ENCODE measurements at places on chromosomes 11 and 22.
A peak's percentile ranks its signal among the peaks of the same experiment; 100 is the strongest.

DNA sequence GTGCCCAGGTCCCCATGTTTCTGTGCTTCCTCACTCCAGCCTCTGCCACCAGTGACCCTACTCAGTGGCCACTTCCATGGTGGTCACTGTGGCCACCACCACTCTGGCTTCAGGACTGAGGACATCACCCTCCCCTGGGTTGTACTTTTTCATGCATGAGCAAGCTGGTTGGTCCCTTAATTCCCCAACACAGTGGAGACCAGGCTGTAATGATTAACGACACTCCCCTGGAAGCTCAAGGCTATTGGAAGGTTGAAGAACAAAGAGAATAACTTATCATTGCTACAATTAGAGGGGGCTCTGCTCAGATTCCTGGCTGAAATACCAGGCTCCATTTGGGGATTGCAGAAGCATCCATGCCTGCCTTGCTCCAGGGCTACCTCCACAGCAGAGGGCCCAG, 10.5 kb downstream of the PLAAT4 start:
- no peak for DNase-seq

DNA sequence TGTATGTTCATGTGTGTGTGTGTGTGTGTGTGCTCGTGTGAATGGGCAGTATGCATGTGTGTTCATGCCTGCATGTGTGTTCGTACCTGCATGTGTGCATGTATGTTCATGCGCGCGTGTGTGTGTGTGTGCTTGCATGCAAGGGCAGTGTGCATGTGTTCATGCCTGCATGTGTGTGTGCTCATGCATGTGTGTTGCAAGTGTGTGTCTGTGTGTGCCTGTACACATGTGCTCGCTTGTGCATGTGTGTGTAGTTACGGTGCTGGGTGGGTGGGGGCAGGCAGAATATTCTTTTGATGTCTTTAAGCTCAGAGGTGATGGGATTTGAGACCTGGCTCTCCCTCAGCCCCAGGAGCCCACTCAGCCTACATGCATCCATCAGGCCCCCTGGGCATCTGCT, 822.1 kb downstream of the BRD1 start:
- DNase-seq: no peak

DNA sequence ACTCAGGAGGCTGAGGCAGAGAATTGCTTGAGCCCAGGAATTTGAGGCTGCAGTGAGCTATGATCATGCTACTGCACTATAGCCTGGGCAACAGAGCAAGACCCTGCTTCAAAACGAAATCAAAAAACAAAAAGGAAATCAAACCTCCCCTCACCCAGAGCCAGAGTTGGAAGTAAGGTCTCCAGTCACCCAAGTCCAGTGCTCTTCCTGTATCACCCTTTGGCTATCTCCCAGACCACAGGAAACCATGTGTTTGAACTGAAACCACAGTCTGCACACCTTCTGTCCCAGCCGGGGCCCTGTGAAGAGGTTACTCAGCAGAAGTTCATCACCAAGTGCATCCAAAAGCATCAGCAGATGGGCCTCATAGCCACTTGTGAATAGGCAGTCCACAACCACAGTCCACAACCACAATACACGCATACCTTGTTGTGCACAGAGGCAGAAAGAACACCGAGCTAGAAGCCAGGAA, 4.6 kb downstream of the MYH9 start:
- no peak for DNase-seq

DNA sequence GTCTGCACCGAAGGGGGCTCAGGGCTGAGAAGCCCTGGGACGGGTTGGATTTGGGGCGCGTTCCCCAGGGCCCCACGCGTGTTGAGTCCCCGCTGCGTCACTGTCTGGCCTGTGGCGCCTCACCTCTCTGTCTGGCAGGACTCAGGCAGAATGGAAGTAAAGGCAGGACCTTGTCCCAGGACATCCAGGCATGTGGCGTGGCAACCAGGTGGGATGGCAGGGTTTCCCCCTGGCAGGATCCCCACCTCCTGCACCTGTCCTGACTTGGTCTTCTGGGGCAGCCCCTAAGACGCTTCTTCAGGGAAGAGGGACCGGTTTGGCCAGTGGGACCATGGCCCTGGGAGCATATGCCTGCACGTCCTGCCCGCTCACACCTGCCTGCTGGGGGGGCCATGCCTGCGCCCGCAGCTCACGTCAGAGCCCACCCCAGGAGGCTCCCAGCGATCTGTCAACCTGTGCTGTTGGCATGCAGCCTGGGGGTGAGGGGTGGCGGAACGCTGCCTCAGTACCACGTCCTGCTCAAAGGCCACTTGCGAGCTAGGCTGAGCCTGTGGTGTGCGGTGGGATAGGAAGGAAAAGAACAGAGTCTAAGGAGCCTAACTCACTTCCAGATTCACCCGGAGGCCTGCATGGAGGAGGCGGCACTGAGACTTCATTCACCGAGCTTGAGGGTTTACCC, 72.7 kb downstream of the KCNQ1 start:
- DNase-seq: no peak

DNA sequence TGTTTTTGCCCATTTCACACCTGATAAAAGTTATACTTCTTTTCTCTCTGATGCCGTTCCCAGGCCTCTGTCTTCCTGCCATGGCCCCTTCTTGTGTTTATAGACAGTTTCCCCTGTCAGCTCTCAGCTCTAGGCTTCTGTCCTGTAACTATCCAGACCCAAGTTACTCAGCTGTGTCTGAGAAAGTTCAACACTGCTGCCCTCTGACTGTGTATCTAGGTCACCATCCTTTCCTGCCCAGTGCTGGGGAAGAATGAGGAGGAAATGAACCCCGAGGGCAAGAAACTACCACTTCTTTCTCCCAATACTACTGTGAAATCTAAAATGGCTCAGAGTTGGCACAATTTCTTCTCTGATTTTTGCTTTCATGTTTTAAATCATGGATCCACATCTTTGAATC, 29.6 kb downstream of the SNX19 start:
- no peak for DNase-seq

DNA sequence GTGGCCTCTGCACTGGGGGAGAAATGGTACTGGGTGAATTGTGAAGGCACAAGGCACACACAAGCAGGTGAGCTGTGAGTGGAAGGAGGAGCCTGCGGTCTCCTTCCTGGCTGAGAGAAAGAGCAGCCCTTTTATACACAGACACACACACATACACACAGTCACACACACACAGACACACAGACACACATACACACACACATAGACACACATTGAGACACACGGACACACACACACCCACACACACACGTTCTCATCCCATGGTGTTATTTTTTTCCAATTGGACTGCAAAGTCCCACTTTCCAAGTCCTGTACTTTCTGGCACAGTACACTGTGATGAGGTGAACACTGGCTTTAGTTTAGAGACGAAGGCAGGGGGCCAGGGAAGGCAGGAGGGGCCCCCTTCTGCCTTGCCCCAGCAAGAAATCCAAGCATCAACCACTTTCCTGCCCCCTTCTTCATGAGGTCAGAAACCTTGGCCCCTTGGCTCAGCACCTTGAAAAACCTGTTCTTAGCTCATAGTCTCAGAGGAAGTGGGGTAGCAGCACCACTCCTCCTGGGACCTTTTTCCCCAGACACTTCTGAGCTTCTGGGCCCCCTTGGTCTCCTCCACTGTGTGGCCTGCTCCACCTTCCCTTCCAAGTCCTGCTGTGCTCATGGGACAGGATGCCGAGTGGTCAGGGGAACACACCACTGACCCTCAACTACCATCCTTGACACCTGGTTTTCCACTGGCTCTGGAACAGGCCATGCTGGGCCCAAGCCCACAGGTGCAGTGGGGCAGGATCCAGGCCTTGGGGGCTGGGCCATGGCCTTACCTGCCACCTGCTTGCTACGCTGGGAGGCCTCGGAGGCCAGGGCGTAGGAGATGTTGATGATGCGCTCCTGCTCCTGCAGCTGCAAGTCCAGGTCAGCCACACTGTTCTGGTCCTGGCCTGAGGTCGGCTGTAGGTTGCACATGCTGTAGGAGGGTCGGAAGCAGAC, 43.8 kb downstream of the C11orf58 start:
- DNase-seq: no peak

- no peak for DNase-seq
These were observed 1862.4 kb upstream of the RAG2 start for GRCh38 chr11:38460429-38460828.

- no peak for DNase-seq
These were observed 101.6 kb upstream of the PARVA start for GRCh38 chr11:12275818-12276217.

DNA sequence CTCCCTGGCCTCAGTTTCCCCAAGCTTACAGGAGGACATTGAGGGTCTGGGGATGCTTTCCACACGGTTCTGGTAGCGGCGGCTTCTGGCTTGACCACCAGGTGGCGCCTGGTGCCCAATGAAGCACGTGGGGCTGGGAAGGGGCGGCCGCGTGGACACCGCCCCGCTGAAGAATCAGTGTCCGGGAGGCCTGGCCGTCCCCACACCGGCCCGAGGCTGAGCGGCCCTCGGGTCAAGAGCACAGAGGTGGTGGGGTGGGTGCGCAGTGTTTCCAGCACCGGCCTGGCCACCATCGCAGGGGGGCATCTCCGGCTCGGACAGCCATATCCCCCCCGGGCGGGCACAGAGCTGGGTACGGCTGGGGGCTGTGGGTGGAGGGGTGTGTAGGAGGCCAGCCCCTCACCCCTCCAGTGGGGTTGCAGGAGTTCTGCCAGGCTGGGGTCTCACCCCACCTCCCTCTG, 27.8 kb upstream of the PPARA start:
- peak; percentile 61 for DNase-seq

DNA sequence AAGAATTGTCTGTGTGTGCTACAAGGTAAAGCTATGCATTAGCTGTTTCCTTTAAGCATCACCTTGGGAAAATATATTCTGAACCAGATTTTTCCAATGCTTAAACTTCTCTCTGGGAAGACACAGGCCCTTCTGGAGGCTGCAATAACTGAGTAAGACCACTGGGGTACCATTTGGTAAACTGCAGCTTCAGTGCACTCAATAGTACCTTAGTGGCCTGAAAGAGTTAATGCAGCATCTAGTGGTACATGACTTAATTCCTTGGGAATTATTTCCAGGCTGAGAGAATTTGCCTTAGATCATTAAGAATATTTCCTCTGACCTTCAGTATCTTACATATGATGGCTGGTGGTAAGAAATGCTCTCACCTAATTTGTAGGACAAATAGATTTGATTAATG, 727.4 kb downstream of the DLG2 start:
- DNase-seq: no peak

- DNase-seq: no peak
These were observed 15.7 kb upstream of the OPCML start for GRCh38 chr11:133547808-133548494.

DNA sequence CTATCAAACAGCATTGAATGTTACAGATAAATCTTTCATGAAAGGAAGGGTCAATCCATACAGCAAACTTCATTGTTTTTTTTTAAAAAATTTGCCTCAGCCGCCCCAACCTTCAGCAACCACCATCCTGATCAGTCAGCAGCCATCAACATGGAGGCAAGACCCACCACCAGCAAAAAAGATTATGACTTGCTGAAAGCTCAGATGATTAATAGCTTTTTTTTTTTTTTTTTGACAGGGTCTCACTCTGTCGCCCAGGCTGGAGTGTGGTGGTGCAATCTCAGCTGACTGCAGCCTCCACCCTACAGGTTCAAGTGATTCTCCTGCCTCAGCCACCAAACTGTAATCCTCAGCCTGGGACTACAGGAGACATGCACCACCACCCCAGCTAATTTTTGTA, 18.0 kb upstream of the CD3E start:
- DNase-seq: no peak

DNA sequence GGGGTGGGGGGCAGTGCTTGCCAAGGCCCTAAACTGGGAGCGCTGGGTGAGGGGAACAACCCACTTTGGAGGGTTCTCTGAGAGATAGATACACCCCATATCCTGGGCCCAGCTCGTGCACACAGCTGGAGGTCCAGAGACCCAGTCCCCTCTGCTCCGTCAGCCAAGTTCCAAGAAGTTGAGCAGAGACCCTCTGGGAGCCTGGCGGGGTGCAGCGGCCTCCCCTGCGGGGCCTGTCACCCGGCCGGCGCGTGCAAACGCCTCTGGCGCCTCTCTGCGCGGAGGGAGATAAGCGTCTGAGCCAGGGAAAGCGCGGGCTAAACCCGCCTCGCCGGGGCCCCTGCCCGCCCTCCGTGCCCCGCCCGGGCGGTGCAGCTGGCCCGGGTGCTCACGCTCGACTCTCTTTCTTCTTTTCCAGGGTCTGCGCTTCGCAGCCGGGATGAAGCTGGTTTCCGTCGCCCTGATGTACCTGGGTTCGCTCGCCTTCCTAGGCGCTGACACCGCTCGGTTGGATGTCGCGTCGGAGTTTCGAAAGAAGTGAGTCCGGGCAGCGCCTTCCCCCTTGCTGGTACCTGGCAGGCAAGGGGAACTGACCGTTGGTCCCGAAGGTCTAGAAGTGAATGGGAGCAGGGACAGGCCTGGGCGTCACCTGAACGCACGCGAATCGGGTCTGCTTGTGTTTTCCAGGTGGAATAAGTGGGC, 540 bp downstream of the ADM start:
- peak; percentile 51 for DNase-seq

GRCh38 chr11:100956351-100956750, 173.3 kb downstream of the PGR start:
- no peak for DNase-seq

DNA sequence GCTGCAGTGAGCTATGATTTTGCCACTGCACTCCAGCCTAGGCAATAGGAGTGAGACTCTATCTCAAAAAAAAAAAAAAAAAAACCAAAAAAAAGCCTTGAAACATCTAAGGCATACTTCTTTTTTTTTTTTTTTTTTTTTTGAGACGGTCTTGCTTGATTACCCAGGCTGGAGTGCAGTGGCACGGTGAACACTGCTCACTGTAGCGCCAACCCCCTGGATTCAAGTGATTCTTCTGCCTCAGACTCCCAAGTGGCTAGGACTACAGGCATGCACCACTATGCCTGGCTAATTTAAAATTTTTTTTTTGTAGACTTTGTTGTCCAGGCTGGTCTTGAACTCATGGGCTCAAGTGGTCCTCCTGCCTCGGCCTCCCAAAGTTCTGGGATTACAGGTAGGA, 19.5 kb downstream of the ARFGAP3 start:
- no peak for DNase-seq
